CD4-positive, alpha-beta T cell treated with Interleukin-4 for 1 hour (primary cell): ENCODE measurements at places on chromosomes 6 and 20.

GRCh38 chr6:108945681-108946159 lies 97.5 kb downstream of the ARMC2 start:
- no peak for DNase-seq

DNA sequence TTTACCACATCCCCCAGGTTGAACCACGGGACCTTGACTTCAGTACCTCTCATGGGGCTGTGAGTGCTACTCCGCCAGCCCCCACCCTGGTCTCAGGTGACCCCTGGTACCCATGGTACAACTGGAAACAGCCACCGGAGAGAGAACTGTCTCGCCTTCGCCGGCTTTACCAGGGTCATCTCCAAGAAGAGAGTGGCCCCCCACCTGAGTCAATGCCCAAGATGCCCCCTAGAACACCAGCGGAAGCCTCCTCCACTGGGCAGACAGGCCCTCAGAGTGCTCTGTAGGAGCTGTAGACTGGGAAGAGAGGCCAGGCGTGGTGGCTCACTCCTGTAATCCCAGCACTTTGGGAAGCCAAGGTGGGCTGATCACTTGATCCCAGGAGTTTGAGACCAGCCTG lies 1.2 kb upstream of the ATAT1 start:
- DNase-seq: no peak

DNA sequence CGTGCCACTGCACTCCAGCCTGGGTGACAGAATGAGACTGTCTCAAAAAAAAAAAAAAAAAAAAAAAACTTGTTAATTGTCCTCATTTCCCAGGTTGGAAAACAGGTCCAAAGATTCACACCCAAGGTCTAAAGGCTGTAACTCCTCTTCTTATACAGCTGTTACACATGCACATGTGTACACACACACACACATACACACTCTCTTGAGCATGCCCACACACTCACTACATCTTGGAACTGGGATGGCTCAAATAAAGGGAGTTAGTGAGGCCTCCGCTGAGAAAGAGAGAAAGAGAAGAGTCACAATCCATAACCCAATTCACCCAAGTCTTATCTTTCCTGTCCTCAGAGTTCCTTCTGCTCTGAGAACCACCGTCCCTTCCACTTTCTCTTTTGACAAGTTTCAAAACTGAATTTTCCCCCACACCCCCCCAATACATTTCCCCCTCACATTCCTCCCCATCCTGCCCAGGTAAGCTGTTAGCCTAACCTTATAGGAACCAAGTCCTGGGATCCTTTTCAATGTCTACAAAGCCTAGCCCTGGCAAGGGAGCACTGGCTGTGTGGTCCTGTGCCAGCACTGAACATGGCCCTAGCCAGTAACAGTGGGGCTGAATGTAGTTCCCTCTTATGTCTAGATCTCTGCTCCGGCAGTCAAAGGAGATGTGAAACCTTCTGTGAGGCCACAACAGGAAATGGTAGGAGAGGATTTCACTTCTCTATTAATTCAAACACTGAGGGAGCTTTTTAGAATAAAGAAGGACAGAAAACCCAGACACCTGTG lies 3.2 kb upstream of the HLA-DMB start:
- peak; percentile 60 for DNase-seq

DNA sequence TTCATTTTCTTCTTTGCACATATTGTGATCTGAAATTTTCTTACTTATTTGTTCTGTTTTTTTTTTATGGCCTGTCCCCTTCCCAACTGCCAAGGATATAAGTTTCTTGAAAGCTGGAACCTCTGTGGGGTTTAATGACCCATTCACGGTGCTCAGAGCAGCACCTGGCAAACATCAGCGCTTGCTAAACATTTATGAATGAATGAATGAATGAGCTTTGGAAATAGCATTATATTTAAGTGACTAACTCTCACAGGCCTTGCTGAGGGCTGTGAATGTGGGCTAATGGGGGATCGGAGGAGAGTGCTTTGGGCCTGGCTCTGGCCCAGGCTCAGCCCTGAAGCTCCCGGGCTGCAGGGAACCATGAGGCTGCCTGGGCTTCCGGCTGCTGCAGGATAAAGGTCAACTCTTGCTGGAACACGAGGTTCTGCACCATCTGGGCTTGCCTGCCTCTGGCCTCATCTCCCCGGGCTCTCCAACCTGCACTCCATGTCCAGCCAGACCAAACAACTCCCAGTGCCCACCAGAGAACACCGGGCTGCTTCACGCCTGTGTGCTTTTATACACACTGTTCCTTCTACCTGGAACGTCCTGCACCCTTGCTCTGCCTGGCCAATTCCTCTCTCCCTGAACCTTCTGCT lies 14.6 kb upstream of the ARMC12 start:
- DNase-seq: no peak
